ENCODE measurements at places on chromosomes 12 and 14.
A peak's percentile ranks its signal among the peaks of the same experiment; 100 is the strongest.

DNA sequence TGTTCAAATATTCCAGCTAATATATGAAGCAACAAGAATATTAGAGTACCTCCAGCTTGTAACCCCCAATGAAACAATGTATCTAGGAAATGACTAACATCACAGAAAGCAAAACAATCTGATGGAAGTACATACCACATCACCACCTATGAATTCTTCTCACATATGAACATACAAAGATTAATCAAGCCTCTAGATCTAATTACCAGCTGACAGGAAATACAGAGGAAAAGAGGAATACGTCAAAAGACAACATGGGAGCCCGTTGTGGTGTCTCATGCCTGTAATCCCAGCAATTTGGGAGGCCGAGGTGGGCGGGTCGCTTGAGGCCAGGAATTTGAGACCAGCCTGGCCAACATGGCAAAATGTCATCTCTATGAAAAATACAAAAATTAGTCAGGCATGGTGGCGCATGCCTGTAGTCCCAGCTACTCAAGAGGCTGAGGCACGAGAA lies 7.5 kb downstream of the NEDD8 start:
- DNase-seq = no peak

GRCh38 chr14:61535032-61535431 lies 160.3 kb upstream of the HIF1A start:
- no peak for DNase-seq

GRCh38 chr14:90571149-90571947 lies 174.5 kb downstream of the CALM1 start:
- no peak for DNase-seq

DNA sequence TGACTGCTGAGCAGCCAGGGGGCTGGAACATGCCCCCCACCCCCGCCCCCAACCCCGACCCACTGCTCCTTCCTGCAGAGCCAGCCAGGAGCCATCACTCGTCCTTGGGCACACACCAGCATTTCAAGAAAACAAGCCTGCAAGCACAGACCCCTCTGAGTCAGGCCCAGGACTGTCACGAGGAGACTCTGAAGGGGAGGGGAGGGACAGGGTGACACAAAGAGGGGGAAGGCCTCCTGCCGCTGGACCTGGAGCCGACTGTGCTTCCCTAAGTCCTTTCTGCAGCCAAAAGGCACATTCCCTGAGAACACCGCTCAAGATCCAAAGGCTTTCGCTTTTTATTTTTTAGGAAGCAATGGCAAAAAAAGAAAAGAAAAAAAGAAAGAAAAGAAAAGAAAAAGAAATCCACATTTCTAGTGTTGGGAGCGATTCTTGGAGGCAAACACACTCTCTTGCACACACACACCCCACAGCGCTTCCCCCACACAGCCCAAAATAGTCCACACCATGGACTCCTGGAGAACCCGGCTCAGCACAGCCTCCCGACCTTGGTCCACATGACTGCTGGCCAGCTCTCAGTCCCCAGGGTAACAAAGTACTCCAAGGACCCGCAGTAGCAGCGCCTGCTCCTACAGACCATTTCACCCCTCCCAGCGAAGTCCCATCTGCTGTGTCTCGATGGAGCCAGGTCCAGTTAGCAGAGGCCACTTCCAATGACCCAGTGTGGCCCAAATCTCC lies 101.7 kb downstream of the DPF3 start:
- DNase-seq = no peak

DNA sequence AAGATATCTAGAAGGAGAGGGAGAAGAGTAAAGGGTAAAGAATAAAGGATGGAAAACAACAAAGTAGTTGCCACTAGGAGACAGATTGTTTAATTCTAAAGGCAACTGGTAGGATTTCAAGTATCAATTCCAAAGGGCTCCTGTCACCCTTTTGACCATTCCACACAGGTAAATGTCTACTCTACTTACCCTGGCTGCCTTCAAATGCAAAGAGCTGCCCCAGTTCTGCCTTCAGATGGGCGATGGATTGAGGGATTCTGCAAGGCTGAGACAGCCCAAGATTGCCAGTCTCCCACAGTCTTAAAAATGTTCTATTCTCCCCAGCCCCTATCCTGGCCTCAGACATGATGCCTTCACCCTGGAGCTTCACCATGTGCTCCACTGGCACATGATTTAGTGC lies 11.4 kb downstream of the KRT76 start:
- DNase-seq = no peak

DNA sequence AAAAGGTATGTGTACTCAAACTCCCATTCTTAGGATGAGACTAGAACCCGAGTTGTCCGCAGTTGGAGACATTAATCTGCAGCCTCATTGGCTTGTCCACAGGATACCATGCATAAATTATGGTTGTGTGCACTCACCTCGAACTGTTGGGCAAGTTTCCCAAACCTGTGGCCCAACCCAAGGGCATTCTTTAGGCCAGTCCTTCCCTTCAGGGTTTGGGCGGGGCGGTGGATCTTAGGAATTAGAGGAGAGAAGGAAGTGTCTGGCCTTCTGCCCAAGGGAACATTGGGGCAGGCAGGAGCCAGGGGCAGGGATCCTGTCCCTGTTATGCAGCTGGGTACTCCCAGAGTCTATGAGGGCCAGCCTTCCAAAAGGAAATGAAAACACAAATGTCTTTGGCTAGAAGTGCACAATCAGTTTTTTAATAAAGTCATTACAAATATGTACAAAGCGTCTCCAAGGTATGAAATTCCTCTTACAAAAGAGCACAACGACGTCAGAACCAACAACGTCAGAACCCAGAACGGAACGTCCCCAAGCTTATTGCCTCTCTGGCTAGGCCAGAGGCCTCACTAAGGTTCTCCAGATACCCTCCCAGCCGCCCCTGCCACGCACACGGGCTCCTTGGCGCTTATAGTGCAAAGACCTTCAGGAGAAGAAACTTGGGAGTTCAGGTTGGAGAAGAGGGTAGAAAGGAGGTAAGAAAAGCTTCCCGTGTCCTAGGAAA lies 25.3 kb downstream of the HRK start:
- no peak for DNase-seq

DNA sequence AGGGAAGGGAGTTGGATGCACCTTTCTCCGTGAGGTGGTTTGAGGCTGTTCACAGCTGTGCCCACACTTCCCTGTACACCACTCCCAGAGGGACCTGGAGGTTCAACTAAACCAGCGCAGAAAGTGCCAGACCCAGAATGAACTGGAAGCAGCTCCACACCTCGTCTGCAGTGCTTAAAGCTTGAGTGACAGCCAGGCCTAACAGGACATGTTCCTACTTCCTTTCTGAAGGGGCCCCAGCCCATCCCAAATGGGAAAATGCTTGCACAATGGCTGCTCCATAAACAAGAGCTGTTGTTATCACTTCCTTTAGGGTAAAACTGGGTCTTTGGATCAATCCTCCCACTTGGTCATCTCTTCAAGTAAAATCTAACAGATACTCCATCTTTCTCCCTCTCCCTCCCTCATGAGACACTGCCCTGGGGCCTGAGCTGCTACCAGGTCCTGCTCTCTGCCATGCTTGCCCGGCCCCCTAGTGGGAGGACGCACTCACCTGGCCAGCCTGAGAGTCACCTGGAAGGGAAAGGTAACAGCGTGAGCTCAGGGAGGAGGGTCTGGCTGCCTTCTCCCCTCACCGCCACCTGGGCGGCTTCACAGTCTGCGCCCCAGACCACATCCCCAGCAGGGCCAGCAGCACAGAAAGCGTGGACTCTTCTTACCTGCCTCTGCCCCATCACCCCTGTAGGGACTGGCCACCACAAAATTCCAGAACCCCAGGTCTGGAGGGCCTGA lies 33.5 kb downstream of the ISCA2 start:
- DNase-seq = no peak

GRCh38 chr12:26130728-26131127 lies 5.9 kb upstream of the BHLHE41 start:
- no peak for DNase-seq

DNA sequence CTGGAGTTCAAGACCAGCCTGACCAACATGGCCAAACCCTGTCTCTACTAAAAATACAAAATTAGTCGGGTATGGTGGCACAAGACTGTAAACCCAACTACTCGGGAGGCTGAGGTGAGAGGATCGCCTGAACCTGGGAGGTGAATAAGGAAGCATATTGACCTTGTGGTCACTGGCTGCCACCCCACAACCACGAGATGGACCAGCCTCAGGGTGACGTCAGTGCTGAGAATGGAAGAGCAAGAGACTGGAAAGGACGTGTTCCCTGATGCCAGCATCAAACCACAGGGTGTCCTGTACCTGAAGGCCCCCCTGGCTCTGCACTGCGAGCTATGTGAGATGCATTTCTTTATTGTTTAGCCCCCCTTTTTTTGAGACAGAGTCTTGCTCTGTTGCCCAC lies 45.9 kb upstream of the BDKRB2 start:
- DNase-seq = no peak

DNA sequence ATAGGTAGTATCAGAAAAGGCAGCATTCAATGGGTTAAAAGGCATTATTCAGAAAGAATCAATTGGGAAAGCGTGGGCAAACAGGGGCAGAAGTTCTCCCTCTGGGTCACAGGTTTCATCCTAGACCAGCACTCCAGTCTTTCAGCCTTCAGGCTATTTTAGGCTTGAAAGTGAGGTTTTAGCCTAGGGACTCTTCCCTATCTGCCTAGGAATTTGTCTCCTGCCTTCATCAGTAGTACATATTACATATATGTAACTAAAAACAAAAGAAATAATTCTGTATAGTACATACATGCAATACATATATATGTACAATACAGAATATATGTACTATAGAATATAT lies 34.6 kb upstream of the PCNX1 start:
- DNase-seq = no peak

GRCh38 chr12:116376354-116377193 lies 99.1 kb upstream of the MED13L start:
- DNase-seq = peak; percentile 74

DNA sequence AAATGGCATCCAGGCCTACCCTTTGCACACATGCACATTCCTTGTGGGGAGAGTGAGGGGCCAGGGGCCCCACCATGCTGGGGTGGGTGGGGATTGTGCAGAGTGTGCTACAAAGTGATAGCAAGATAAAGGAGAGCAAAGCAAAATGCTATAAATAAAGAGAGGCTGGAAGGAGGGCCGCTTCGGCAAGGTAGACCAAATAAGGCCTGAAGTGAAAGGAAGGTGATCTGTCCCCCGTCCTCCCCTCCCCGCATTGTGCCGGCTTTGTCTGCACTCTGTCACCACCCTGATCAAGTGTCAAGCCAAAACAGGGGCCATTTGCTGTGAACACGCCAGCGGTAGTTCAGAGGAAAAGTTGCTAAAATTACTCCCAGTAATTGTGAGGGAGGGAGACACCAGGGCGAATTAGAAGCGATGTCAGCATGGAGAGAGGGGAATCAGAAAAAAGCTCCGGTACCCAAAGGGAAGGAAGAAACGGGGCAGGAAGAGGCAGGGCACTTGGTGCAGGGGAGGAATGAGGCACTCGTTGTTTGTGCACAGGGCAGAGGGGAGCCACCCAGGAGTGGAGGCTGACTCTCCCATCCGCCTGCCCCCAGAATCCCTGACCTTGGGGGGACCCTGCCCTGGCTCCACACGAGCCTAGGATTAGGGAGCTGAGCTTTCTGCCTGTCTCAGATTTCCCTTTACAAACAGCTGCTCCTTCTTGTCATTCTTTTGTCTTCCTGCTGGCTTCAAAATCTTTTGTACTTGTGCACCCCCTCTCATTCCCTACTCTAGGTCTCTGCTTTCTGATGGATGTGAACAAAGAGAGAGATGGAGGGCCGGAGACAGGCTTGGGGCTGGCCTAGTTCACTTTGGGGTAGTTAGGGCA lies 2.9 kb upstream of the MYH7 start:
- no peak for DNase-seq

- no peak for DNase-seq
Measured at GRCh38 chr14:102924632-102925588, 2.4 kb downstream of the AMN start.

- no peak for DNase-seq
Measured at GRCh38 chr14:80770114-80770908, 171.2 kb downstream of the CEP128 start.

- no peak for DNase-seq
Measured at GRCh38 chr12:94667031-94667540, 16.7 kb upstream of the TMCC3 start.

DNA sequence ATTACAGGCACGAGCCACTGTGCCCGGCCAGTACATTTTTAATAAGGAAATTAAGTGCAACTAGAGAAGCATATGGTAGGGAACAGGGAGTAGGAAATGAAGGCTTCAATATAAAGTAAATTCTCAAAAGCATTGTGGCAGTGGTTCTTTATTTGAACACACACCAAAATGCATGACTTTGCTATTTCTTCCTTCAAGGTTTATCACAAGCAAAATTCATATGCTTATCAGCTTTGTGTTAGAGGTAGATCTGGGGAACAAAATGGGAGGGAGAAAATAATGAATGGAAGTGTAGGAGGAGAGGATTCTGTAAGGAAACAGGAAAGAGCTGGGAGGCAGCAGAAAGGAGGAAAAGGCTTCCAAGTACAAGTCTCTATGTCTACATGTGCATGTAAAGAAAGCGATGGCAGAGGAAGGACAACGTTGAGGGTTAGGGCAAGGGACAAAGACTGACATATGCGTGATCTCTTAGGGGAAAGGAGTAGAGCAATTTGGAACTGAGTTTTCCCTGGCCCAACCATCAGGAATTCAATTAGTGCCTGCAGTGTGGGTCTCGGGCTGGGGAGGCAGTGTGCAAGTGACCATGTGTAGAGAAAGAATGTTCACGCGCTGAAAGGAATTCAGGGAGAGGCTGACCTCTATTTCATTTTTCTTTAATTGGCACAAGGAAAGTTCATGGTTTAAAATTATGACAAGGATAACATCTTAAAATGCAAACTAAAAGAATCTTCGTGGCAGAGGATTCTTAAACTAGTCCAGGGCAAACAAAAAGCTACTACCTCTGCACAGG lies 22.9 kb upstream of the RASSF8 start:
- peak; percentile 28 for DNase-seq

GRCh38 chr14:36717363-36717762 lies 55.7 kb downstream of the PAX9 start:
- DNase-seq = no peak

- DNase-seq = no peak
Measured at GRCh38 chr12:115872212-115872611, 405.3 kb downstream of the MED13L start.

DNA sequence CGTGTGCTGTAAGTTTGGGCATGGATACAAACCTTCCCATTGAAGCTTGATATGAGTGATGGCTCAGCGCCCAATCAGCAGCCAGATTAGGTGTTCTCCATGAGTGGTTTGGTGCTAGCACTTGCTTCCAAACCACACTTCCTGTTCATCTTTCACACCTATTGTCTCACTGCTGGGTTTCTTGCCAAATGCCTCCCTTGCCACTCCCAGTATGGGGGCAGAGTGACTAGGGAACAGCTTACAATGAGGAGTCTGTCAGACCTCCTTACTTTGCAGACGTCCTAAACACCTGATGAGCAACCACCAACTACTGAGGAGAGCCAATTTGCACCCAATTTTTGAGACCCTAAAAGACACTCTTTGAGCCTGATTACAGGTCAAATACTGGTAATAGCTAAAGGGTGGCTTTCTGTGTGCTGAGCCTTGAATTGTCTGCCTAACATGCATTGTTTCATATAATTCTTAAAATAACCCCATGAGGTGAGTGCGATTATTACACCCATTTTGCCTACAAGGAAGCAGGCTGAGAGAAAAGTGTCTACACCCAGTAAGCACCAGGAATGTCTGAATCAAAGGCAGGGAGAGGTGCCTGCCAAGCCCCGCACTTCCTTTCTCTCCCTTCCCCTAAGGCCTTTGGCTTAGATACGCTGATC lies 48.4 kb upstream of the FOS start:
- DNase-seq = peak; percentile 26
